ENCODE measurements at places on chromosomes 5 and 9.

DNA sequence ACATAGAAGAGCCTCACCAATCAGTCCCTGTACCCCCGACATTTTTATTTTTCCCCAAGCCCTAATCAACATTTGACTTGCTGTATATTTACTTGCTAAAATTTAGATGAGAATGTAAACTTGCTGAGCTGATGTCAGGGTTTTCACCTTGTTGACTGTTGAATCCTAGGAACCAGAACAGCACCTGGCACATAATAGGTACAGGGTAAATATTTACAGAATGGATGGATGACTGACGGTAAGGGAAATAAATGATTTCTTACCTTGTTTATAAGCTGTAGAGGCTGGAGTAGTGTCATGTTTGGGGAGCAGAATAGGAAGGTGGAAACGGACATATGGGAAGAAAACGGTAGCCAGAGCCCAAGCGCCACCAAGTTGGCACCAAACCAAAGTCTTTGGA lies 107.0 kb upstream of the NUDT12 start:
- no peak for DNase-seq

DNA sequence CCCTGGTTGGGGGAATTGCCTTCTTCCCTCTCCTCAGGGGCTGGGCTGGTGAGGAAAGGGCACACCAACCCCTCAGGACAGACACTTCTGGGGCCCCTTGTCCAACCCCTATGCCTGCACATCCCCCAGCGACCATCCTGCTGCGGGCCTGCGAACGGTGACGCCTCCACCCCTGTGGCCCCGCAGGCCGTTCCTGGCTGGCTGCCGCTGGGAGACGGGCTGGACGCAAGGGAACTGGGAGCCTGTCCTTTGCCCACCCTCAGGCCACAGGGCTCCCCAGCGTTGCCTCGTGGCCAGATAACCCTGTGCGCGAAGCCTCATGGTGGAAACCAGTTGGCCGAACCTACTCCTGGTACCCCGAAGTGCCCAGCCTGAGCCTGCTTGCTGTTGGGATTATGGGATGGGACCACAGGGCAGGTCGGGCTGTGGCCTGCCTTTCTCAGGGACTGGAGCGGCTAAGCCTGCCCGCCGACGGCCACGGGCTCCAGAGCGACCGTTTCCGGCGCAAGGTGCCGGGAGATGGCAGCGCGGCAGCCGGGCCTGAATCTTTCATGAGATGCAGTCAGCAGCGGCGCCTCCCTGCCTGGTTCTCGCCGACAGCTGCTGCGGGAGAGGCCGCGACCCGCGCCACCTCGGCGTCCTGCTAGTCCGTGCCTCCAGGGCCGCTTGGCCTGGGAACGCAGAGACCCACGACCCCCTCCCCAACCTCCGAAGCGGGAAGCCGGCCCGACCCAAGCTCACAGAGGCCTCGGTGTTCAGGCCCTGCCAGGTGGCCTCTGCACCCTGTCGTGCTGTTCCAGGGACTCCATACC lies 6.5 kb upstream of the PITX1 start:
- DNase-seq: no peak

GRCh38 chr5:14178671-14179211 lies 35.6 kb downstream of the TRIO start:
- DNase-seq: no peak

DNA sequence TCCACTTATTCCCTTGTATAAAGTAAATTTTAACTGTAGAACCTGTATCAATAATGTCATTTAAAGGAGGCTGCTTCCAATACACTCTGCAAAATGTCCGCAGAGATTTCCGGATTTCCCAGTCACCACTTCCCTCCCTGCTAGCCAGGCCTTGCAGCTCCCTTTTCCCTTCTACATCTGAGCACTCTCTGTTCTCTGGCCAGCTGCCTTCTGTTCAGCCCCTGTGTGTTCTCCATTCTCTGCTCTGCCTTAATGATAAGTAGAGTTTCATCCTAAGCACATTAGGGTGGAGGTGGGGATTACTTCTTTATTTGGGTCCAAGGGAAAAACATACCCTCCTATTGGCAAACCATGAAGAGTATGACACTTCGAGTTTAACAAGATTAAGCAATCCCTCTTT lies 719.6 kb upstream of the WWC1 start:
- no peak for DNase-seq
